ENCODE measurements at places on chromosomes 6 and 20. TPM values are rescaled to one million over a fixed set of nuclear protein-coding genes. Genes with fewer than 3 reads are reported as not detected.

SYCP2 gene
- 3.2 TPM for total RNA-seq

POM121L2 gene
- not detected for total RNA-seq

BANF2 gene
- total RNA-seq: not detected

STMND1 gene
- total RNA-seq: not detected

TMEM170B gene
- total RNA-seq: 2.5 TPM

SAMHD1 gene
- 142 TPM for total RNA-seq

DYNLT2 gene
- 3.2 TPM for total RNA-seq

CRISP3 gene
- 19.2 TPM for total RNA-seq

KCNK17 gene
- total RNA-seq: not detected

MYBL2 gene
- 1.7 TPM for total RNA-seq

Data from vagina (tissue), 2 donors.